Stimulated activated CD4-positive, alpha-beta T cell treated with anti-CD3 and anti-CD28 coated beads, Interleukin-12 subunit alpha, Interleukin-12 subunit beta, amount 100 ng/mL, for 24 hours (primary cell): ENCODE measurements at places on chromosomes 4 and X.

GRCh38 chrX:150405006-150405405 is 41.9 kb downstream of the MAMLD1 start:
- DNase-seq, result no peak

GRCh38 chr4:95610061-95610569 is 61.3 kb upstream of the UNC5C start:
- DNase-seq, result no peak

DNA sequence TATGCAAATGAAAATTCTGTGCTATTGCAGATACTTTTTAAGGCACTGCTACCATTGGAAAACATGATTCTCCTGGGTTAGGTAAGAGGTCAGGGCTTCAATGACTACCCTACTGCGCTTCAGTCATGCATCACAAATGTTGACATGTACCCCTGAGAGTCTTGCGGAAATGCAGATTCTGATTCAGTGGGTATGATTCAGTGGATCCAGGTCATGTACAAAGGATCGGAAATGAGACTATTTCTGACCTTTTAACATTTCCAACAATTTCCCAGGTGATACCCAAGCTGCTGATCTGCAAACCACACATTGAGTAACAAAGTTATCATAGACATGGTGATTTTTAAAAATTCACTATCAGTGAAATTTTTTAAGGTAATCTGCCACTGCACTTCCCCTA is 62.6 kb downstream of the DDX53 start:
- DNase-seq, result no peak

- no peak for DNase-seq
Observed at GRCh38 chr4:77538574-77539157, 67.0 kb upstream of the CXCL13 start.

- no peak for DNase-seq
Observed at GRCh38 chr4:121464854-121465253, 84.0 kb upstream of the QRFPR start.

- DNase-seq, result no peak
Observed at GRCh38 chr4:84529169-84529751, 30.2 kb upstream of the NKX6-1 start.

GRCh38 chrX:1529328-1529727 is 7.7 kb downstream of the P2RY8 start:
- no peak for DNase-seq

DNA sequence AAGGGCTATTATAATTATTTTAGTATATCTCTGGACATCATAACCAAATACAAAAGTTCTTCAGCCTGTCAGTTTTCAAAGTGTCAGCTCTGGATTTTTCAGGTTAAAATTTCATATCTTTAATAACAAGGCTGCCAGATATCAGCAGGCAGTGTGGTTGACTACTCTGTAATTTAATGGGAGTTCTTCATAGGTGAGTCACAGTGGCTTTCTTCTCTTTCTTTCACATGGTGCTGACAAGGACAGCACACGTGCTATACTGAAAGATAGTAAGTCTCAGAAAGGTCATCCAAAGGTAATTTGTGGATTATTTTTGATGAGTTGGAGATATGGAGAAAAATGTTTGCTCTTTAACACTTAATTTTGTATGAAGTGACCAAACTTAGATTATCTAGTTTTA is 43.2 kb downstream of the GALNT7 start:
- DNase-seq, result no peak

- no peak for DNase-seq
Observed at GRCh38 chrX:126770179-126770578, 49.4 kb upstream of the PRR32 start.

GRCh38 chr4:66852843-66853242 is 692.5 kb downstream of the CENPC start:
- no peak for DNase-seq

DNA sequence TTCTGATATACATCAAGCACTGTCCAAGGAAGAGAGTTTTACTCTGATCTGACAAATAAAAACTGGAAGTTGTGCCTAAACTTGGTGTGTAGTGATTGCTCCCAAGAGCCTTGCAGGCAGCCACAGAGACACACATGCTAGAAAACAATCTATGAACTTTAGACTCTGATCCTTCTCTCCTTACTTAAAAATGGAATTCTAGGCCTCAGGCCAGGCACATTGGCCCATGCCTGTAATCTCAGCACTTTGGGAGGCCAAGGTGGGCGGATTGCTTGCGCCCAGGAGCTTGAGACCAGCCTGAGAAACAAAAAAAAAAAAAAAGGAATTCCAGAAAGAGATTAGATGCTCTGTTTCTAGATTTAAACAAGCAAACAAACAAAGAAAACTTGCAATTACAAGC is 45.6 kb upstream of the S100G start:
- no peak for DNase-seq

DNA sequence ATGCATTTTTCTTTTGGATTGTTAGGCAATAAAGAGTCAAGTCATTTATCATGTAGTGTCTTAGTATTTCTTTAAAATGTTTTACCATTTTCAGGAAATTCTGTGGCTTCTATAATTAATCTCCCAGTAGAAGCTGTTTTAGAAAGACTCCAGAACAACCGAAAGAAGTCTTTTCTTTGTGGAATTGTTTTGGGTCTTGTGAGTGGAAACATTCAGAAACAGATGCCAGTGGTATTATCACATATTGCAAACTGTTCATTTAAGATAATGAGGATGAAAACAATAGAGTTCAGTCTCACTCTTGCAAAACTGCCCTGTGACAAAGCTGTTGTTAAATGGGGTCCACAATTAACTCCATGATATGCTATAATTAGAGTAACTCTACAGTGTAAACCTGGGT is 211.2 kb upstream of the KIT start:
- DNase-seq, result no peak

GRCh38 chr4:168584321-168584771 is 87.5 kb downstream of the PALLD start:
- no peak for DNase-seq

DNA sequence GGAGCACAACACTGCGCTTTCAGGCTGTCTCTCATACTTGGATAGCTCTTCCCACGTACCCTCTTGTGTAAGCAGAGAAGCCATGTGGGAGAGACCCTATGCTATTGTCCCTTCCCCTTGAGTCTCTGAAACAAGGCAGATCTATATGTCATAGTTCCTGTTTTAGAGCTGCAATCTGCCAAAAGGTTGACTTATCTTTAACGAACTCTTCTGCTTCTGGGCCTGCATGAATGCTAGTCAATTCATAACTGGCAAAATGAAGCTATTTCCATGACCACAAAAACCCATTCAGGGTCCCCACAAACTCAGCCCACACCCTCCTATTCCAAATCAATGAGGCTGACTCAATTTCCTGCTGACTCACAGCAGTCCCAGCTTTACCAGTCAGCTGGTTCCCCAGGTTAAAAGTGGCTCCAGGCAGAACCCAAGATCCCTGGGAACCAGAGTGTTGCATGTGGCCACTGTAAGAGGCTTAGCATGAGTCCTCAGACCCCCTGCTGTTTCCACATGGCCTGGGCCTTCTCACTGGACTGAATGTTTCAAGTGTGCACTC is 25.3 kb upstream of the SOD3 start:
- no peak for DNase-seq

DNA sequence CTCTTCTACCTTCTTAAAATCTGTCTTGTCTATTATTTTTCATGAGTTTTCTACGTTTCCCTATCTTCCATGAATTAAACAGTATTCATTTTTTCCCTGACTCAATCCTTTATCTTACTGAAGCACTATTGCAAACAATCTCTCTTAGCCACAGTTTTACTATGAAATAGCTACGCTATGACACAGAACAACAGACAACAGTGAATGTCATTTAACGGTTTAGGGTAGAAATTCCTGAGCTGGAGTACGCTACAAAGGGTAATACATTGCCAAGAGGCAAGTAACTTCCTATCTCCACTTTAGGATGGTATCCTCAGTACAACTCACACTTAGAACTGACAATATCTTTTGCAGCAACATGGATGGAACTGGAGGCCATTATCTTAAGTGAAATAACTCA is 552.6 kb downstream of the INPP4B start:
- no peak for DNase-seq

GRCh38 chr4:186485561-186486062 is 69.8 kb downstream of the MTNR1A start:
- DNase-seq, result no peak

DNA sequence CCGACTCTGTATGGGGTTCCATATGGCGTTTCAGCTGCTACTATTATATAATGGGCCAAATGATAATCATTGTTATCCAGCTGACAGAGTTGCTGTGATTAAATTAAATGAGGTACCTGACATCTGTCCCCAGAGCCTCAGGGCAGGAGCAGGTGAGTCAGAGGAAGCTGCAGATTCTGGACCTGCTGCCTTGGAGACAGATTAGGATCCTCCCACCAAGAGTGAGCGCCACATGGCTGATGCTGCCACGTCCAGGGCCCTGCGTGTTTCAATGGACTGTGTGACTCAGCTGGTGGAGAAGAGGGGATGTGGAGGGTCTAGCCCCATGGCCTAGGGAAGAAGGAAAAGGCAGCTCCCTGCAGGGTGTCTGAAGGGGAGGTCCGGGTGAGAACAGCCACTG is 28.3 kb upstream of the UXT start:
- no peak for DNase-seq

GRCh38 chr4:123922847-123923246 is 526.3 kb downstream of the SPRY1 start:
- no peak for DNase-seq

DNA sequence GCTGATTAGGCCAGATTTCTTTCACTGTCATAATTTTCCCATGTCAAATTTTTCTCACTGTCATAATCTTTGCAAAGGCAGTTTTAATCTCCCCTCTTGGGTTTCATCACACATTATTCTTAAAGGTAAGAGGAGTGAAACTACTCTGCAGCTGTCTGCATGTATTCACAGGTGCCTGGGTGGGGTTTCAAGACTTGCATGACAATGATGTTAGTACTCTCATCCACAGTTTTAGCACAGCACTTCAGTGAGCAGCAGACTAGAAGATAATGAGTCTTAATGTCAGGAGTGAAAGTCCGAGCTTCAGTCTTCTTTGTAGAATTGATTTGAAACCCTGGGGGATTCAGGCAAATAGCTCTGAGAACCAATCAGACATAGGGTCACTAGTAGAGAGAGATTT is 182.5 kb upstream of the GALNT7 start:
- no peak for DNase-seq

- no peak for DNase-seq
Observed at GRCh38 chrX:30111431-30111830, 103.9 kb upstream of the MAGEB2 start.

- no peak for DNase-seq
Observed at GRCh38 chr4:92303621-92304027, at the start of gene GRID2. Gene GRID2 (plus strand): TSS chr4:92303966.

- no peak for DNase-seq
Observed at GRCh38 chr4:68346461-68346860, 3.4 kb downstream of the YTHDC1 start.

- DNase-seq, result no peak
Observed at GRCh38 chr4:128488055-128488705, 200.6 kb upstream of the PGRMC2 start.

GRCh38 chrX:44908153-44908552 is 35.2 kb downstream of the KDM6A start:
- DNase-seq, result no peak

GRCh38 chr4:14178421-14178820 is 550.9 kb upstream of the BOD1L1 start:
- no peak for DNase-seq

DNA sequence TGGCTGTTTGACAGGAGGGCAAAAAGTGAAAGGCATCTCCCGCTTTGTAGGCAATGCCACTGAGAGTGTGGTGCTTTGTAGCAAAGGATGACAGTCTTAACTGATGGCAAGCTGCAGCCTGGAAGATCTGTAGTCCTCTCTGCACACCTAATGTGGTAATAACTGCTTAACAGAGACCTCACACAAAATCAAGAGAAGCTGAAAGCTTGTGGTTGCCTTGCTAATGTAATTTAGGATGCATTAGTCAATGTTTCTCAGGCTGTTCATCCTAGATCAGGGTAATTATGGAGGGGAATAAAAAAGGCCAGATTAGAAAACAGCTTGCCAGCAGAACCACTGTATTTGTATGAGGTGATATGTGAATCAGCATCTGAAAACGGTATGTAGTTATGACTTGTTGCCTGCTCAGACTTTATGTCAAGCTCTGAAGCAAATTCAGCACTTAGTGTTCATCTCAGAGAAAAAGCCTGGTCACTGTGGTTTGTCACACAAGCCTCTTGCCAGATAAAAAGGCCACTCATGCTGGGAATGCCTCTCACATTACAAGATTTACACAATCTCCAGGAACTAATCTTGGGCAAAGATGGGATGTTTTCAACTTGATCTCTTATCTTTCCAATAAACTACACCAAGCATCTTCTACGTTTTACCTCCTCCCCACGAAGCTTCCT is 130.8 kb downstream of the ENOX2 start:
- no peak for DNase-seq

DNA sequence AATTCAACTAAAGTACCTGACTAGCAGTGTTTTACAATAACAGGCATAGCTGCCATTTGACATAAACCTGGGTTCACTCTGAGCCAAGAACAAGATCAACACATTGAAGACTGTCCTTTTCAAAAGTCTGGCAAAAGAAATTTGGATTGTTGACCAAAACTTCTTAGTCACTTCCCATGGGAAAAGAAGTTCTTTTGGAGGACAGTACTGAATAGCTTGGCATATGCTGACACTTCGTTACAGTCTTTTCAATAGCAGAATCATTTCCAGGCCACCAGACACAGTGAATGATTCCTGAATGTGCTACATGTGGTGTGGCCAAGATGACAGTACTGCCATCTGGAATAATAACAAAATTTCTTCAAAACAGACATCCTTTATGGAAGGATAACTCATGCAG is 560.3 kb downstream of the GRID2 start:
- no peak for DNase-seq

- no peak for DNase-seq
Observed at GRCh38 chr4:139315221-139315675, 13.0 kb upstream of the NDUFC1 start.

DNA sequence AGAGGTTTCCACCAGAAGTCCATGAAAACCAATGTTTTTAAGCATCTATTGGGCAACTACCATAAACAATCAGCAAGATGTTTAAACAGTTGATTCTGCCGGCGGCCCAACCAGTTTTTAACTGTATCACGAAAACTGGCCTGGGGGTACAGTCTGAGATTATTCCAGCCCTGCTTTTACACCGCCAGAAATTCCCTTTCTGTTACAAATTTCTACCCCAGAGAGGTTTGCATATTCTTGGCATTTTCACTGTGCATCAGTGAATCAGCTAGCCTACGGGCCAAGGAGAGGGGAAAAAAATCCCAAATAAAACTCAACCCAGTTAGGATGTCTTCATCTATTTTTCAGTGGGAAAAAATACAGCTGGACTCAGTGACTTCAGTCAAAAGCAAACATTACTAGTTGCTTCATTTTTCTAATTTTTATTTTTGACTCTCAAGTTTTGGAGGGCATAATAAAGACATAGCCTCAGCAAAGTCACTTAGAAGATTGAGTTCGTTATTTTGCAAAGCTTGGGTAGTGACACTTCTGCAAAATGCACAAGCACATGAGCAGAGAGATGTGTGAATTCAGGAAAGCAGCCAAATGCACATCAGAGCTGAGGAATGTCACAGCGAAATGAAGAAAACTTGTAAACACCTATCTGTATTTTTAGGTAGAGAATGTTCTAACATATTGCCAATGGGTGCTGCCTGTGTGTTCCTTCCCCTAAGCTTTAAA is 167.8 kb upstream of the GK2 start:
- no peak for DNase-seq
